Effector memory CD8-positive, alpha-beta T cell (primary cell): ENCODE measurements at places on chromosomes 7 and 10.

DNA sequence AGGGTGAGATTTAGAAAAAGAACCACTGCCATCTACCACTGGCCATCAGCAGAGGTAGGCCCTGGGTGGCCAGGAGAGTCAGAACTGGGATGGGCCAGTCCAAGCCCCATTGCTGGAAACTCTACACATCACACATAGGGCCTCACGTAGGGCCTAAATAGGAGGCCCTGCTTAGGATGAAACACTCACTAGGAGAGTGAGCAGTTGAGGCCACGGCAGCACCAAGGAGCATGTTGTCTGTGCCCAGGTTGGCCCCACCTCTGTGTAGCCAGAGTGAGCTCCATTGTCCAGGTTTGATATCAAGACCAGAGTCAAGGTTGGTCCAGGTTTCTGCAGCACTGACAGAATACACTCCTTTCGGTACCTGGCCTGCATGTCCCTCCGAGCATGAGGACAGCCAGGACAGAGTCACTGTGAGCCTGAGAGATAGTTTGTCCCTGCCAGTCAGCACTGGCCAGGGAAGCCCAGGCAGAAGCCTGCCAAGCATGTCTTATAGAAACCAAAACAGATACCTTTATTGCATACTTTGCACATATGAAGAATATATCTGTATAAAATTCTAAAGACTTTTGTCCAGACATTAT lies 77.9 kb upstream of the CAMK2B start:
- no peak for DNase-seq

DNA sequence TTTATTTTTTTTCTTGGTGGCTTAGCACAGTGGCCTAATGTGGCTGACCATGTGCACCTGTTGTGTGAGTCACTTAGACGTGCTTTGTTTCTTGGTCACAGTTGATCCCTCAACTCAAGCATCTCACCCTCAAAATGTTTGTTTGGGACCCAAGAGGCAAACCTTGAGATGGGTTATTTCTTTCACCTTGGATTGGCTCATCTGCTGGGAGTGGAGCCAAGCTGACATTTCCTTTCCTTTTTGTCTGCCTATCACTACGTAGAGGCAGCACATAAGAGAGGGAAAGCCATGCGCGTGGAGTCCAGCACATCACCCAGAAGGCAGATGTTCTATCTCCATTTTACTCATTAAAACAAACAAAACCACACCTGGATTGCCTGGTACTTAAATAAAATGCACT lies 6.4 kb upstream of the PRKCQ start:
- no peak for DNase-seq

DNA sequence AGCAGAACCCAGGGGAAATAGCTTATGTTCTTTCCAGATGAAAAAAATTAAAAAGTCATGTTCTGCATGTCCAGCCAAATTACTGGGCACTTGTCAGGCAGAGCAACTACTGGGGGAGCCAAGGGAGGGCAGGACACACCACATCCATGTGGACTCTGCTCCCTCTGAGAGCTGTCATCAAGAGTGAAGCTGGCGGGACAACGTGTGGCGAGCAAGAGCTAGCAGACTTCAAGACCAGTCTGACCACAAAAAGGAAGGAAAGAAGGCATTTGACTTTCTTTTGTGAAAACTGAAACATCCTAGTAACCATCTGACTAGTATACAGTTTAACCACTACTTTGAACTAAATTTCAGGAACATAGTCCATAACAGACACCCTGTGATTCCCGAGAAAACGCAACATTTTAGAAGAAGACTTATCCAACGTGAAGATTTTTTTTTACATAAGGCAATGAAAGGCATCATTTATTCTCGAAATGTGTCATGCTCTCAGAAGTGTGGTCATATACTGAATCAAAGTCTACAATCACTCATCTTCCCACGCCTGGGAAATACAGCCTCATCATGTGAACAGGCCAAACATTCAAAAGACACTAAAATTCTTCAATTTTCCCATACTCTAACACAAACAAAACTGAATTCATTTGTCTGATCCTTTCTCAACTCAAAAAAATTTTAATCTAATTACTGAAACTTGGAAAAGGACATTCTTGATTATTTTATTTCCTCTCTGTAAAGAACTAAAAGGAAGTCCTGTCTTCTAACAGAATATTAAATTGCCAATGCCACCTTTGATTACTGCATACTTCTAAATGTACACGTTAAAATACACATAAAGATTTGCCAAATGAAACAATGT lies 15.5 kb downstream of the CYTH3 start:
- DNase-seq, result no peak

DNA sequence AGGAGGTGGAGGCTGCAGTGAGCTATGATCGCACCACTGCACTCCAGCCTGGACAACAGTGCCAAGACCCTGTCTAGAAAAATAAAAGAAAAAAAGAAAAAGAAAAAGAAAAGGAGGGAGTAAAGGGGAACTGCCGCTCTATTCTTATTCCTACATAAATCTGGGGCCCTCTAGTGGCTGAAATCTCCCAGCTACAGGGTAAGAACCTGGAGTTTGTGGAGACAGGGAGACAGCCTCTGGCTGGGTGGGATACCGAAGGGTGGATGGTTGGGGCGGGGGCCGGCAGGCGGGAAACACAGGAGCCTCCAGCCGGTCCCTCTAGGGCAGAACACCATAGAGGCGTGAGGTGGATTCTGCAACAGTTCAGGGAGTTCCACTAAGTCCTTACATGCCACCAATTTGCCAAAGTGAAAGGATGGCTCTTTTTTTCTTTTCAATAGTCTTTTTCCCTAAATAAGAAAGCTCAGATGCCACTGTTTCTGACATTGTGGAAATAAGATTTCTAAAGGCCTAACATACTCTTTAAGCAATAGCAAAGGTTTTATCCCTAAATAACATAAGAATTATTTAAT lies 117.3 kb downstream of the SVIL start:
- no peak for DNase-seq

DNA sequence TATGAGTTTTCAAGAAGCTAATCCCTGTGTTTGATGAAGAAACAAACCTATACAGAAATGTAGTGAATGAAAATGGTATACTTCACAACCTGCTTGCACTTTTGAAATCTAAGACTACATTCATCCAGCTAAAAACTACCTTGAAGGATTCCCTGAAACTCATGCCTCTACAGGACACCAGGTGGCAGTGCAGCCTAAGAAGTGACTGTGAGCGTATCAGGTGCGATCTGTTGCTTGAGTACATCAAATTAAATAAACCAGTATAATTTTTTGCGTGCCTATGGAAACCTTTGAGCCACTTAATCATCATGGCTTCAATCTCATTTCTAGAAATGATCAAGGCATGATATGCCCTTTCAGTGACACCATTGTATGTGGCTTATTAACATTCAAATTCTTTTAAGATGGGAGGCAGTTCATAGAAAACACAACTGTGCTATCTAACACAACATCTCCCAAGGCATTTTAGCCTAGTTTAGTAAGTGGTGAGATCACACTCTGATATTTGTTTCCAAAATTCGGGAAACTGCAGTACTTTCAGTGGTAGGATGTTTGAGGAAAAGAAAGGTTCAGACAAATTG lies 57.4 kb downstream of the PPP1R17 start:
- no peak for DNase-seq

DNA sequence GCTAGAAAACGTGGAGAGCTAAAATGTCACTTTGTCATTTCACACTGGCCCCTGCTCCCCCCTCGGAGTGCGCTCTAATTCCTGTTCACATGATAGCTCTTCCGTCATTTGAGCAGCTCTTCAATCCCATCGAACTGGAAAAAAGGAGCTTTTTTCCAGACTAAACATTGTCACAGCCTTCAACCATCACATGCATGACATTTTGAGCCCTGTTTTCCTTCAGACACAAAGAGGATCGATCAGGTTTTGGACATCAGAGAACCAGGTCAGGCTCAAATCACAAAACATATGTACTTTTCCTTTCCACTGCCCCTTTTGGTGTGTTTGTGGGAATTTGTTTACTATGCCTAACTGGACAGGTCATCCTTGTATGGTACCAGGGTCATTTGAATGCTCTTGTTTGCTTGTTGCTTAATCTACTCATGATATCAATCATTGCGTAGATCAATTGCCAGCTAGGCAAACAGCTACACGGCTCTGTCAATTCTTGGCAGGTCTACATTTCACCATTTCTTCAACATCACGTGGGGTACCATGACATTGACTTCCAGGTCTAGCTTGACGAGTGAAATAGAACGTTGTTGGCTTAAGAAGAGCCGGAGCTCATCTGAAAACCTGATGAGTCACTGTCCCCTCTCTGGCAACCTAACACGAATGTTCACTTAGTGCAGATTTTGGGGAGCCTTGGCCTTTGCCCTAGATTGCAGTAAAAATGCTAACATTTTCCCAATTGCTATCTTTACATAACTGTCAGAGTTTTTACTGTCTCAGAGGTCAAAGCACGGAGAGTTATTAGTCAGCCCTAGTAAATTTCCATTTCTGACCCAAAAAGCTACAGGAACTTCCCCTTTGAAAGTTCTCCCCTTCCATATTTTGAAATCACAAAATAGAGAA lies 87.3 kb downstream of the LYZL2 start:
- no peak for DNase-seq

DNA sequence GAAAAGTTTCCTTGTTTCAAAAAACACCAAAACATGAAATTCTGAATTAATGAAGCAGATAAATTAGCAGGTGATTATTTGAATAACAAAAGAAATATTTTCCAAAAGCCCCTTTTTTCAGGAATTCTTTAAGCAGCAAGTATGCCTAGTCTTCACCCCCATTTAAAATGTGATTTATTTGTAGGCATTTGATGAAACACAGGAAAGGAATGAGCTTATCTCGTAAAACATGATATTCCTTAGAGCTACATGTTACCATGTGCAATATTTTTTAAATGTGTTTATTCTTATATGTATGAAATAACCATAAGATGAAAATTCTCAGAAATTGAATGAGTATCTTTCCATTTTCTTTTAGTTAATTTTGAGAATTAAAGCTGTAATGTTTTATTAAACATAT lies 106.1 kb downstream of the CHN2 start:
- no peak for DNase-seq

- no peak for DNase-seq
Observed at GRCh38 chr10:35004651-35005050, 85.5 kb downstream of the CUL2 start.

- no peak for DNase-seq
Observed at GRCh38 chr10:80512031-80512526, 25.6 kb upstream of the SH2D4B start.

DNA sequence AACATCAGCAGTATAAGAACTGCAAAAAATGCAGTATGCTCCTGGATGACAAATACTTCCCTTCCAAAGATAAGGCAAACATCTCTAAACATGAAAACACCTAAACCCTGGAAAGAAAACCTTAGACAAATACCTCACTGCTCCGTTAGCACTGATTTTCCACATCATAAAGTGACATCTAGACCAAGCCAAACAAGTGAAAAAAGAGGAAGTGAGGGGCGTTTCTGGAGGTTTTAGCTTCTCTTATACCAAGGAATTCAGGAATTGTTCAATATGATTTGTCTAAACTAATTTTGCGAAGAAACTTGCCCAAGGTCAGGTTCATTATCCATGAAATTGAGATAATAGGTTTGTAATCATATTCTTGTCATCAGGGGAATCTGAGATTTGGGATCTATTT lies 279.7 kb downstream of the ADRA2A start:
- DNase-seq, result no peak

- DNase-seq, result no peak
Observed at GRCh38 chr10:71711052-71711623, 8.4 kb downstream of the C10orf105 start.

DNA sequence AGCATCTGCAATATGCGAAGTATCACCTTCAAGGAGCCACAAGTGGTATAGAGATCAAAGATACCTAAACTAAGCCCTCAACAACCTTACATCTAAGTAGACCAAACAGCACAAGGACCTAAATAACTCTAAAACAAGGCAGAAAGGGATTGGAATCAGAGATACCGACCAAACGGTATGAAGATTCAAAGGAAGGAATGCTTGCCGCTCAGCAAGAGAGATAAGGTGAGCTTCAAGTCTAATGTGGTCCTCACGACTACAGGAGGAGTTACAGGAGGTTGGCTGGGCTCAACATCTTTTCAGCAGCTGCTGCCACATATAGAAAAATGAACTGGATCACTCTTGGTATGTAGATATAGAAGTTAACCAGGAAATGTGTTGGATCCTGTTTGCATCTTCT lies 11.6 kb downstream of the ABLIM1 start:
- DNase-seq, result no peak

DNA sequence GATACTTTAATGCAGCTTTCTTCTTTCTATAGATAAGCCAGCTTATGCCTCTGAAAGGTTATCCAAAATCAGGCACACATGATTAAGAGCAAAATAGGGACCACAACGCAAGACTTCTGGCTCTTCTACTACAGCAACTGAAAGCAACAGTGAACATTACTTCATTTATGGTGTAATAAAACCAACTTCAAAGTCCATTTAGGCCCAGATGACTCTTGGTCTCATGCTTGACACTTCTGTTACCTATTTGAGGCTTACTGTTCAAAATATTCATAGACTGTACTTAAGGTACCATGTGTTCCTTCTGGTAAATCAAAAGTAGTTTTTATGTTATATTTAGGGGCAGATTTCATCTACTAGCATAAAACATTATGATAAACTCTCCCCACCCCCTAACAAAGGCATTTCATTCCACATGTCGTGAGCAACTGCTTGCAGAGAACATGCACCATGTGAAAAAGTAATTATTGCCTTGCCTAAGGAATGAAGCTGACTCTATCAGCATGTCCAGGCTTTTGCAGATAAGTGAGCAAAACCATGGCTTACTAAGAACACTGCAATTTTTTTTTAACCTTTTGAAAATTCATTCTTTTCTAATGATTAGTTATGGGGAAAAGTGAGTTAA lies 154.9 kb upstream of the ITGB1 start:
- no peak for DNase-seq

GRCh38 chr10:120600871-120601649 lies 144.0 kb downstream of the PLPP4 start:
- DNase-seq, result no peak

DNA sequence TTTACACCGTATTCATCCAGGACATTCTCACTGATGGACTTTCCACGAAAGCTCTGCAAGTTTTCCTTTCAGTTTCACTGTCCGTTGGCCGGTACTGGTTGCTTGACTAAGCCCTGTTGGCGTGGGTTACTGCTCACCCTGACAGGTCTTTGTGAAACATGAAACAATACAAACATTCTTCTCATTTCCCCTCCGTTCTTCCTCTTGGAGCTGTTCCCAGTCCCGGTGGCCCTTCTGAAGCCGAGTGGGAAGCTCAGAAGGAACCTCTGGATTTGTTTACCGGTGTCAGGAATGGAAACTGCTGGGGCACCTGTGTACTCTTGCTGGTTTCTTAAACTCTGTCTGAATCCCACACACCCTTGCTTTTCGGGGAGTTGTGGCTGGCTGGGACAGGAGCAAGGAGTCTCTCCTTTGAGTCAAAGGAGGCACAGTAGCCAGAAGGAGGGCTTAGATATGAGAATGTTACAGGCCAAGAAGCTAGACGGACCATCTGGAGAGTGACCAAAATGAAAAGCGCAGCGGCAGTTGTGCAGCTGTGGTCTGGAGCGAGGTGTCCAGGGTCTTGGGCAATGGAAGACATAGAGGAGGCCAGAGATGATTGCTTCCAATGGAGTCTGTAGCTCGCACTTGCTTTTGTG lies 45.7 kb downstream of the LYZL2 start:
- no peak for DNase-seq

GRCh38 chr10:101972761-101973160 lies 83.2 kb downstream of the ARMH3 start:
- no peak for DNase-seq

GRCh38 chr10:89526358-89526757 lies 9.0 kb downstream of the SLC16A12 start:
- DNase-seq, result no peak

GRCh38 chr10:47409171-47409865 lies 25.2 kb upstream of the ZNF488 start:
- DNase-seq, result no peak
